Stimulated activated CD4-positive, alpha-beta T cell treated with anti-CD3 and anti-CD28 coated beads, Interleukin-1b, Interleukin-23, amount 100 ng/mL, for 1 hour (primary cell): ENCODE measurements at places on chromosomes 1 and 21.

- DNase-seq = no peak
Observed at GRCh38 chr1:20078171-20078651, 8.2 kb downstream of the PLA2G5 start.

GRCh38 chr1:34113887-34114286 is 51.1 kb downstream of the CSMD2 start:
- DNase-seq = no peak

- no peak for DNase-seq
Observed at GRCh38 chr1:178946416-178946815, 75.5 kb upstream of the ANGPTL1 start.

DNA sequence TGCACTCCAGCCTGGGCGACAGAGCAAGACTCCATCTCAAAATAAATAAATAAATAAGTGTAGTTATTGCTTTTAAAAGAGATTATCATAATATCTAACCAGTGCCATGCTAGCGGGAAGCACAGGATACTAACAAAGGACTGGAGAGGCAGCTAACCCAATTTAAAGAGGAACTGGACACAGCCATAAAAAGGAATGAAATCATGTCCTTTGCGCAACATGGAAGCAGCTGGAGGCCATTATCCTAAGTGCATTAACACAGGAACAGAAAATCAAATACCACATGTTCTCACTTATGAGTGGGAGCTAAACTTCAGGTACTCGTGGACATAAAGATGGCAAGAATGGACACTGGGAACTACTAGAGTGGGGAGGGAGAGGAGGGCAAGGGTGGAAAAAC is 54.9 kb downstream of the TM2D1 start:
- no peak for DNase-seq

DNA sequence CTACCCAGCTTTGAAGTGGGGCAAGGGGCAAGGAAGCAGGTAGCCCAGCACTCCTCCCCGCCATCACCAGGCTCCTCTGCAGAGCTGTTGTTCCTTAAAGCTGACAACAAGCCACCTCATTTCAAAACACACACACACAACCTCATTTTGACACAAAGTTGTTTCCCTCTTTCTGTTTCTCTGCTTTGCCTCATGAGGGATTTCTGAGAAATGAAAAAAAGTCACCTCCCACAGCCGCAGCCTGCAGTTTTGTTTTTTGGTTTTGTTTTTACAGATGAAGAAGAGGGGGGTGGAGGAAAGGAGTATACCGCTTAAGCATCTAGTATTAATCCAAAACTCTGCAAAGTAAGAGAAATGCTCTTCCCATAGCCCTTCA is 12.1 kb downstream of the MCL1 start:
- DNase-seq = no peak

DNA sequence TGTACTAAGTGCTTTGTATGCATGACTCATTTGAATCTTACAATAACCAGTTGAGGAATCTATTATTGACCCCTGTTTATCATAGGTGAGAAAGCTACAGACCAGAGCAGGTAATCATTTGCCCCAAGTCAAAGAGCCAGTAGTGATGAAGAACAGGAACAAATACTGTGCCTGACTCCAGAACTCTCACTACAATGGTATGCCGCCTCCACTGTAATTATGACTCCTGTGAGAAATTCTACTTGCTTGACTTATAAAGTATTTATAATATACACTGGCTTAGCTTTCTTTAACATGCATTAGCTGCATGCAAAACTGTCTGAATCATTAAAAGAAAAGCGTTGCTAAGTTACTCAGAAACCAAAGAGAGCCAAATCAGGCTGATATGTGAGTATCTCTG is 92.6 kb downstream of the ZNF281 start:
- DNase-seq = no peak

GRCh38 chr1:214511639-214511998 is 39.8 kb downstream of the PTPN14 start:
- DNase-seq = no peak

DNA sequence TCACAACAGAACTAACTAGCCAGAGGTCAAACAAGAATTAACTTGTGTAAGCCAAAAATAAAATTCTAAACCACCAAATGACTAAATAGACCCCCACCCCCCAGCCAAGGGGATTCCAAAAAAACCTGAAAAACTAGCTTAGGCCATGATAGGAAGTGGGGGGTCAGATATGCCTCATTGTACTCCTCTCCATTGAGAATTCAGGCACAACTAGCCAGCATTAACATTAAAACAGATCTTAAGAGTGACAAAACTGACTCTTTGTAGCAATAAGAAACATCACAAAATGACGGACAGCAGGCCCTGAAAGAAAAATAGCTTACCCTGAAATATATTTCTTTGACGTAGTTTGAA is 103.0 kb upstream of the ETV3 start:
- no peak for DNase-seq

DNA sequence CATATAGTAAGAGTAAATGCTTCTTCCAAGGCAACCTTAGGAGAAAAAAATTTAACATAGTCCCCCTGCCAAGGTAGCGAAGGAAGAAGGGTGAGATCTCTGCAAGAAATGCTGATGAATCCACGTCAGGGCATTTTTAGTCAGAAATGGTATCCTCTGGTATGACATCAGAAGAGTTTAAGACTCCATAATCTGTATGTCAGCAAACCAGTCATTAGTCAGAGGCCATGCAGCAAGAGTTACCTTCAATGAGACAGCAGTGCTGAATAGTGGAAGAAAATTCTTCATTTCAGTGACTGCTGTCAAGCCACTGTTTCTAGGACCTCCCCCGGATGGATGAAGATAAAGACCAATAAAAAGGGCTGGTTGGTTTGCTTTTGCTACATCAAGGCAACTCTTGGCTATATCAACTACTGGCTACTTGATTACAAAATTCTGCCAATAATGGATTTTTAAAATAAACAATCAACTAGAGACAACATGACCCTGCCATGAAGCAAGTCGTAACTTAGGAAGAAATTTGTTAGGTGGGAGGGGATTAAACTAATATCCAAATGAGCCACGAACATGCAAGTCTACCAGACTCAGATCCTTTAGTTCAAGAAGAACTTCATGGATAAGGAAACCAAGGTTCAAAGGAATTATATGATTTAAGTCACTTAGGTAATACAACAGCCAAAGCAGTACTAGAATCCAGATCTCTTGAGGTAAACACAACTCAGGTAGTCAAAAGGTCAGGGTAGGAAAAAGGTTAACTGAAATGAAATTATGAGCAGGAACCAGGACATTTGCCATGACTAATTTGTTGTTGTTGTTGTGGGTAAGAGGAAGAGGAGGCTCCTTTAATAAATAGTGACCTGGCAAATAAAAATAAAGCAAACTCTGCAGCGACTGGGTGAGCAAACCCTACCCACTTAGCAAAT is 25.6 kb upstream of the GUCA2A start:
- DNase-seq = no peak

- no peak for DNase-seq
Observed at GRCh38 chr1:26734501-26735058, 38.8 kb downstream of the ARID1A start.
